Substantia nigra (tissue), 51 donors: ENCODE measurements at places on chromosomes 3 and 15.
A peak's percentile ranks its signal among the peaks of the same experiment; 100 is the strongest.

DNA sequence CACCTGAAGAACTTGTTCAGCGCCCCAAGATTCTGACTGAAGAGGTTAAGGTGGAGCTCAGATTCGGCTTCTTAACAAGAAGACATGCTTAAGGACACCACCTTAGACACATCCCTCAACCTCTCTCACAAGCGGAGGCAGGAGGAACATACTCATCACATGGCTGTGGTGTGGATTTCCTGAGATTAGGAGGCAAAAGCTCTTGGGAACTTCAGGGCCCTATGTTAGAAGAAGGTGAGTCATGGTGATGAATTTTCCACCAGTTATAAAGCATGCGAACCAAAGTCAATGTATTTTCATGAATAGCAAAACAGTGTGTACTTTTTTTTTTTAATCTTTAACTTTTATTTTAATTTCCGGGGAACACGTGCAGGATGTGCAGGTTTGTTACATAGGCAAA is 212.2 kb upstream of the SUCLG2 start:
- DNase-seq = no peak

DNA sequence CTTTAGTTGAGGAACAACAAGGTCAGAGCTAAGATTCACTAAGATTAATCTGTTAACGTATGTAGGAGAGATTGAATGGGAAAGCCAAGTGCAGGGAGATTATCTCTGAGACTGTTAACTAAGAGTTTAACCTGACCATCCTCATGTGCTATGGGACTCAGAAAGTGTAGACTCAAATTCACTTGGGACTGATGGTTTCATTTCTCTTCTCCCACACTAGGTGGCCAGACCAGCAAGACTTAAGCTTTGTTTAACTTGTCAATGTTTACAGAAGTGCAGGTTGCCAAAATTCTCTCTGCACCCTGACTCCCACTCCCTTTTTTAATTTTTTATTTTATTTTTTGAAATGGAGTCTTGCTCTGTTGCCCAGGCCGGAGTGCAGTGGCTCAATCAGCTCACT is 6.3 kb upstream of the HEXA start:
- no peak for DNase-seq

DNA sequence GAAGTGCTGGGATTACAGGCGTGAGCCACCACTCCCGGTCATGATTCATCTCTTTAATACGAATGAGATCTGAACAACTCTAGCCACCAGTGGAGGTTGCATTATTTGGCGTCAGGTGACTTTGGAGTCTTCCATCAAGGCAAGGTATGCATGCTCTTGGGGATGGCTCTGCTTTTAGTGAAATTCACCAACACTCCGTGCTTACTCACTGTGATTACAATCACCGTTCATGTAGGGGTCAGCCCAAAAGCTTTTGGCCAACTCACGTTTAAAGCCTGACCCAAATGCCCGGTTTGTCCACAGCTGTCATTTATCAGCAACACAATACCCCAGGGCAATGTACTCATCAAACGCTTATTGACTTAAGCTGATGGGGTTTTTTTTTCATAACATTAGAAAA is 155.4 kb downstream of the PDZRN3 start:
- DNase-seq = no peak

DNA sequence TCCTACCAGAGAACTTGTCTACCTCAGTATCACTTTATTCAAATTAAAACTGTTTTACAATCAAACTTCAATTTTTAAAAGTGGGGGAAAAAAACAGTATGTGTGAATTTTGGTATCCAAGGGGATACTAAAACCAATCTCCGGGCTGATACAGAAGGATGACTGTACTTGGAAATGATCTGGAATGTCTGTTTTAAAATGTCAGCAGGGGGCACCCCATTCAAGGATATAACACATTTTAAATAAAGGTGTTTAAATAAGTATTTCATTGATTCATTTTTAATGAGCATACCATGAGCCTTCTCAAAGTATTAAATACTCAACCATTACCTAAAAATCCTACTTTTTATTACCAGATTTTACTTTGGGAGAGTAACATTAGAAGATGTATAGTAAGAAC is 67.9 kb downstream of the ULK4 start:
- no peak for DNase-seq

DNA sequence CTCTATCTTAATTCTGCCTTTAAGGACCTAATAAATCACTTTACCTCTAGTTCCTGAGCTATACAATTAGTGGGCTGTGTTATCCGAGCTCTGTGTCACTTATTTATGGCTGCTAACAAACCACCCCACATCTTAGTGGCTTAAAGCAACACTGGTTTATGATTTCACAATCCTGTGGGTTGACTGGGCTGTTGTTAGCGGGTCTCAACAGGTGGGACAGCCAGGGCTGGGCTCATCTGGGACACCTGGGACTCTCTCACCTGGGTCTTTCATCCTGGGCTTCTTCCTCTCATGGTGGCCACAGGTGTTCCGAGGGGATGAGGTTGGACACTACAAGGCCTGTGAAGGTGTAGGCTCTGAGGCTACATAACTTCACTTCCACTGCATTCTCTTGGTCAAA is 35.8 kb upstream of the CHST2 start:
- no peak for DNase-seq

GRCh38 chr3:120338517-120338916 is 10.6 kb downstream of the LRRC58 start:
- DNase-seq = no peak

- DNase-seq = no peak
Measured at GRCh38 chr3:40187945-40188344, 121.6 kb upstream of the EIF1B start.

GRCh38 chr3:9917820-9918219 is 922 bp downstream of the IL17RC start:
- DNase-seq = no peak

DNA sequence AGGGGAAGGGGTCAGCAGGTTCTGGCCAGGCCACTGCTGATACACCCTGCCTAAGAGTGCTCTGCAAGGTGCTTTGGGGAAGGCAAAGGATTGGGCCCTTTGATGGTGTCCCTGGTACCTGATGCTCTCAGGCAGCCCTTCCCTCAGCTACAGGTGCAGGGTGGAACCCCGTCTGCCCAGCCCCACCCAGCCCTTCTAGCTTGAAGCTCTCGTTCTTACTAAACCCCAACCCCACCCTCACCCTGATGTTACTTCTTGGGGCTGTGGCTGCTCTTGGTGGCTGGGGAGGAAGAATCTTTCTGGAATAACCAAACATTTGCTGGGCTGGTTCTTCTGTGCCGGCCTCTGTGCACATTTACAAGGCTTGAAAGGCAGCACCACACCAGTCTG is 6.4 kb downstream of the GNAI2 start:
- DNase-seq = no peak

DNA sequence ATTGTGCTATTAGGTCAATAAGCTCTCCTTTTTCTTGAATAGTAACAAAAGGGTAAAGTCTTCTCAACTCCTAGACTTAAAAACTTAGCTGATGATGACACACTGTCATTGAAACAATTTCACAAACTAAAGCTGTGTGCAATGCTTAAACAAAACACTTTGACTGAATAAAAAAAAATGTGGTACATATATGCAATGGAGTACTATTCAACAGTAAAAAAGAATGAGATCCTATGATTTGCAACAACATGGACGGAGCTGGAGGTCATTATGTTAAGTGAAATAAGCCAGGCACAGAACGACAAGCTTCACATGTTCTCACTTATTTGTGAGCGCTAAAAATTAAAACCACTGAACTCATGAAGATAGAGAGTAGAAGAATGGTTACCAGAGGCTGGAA is 231.9 kb upstream of the UBE2E1 start:
- DNase-seq = no peak

GRCh38 chr3:193564012-193564411 is 9.3 kb upstream of the ATP13A4 start:
- DNase-seq = peak; percentile 7

GRCh38 chr3:4355401-4356219 is 52.4 kb downstream of the SETMAR start:
- DNase-seq = no peak

DNA sequence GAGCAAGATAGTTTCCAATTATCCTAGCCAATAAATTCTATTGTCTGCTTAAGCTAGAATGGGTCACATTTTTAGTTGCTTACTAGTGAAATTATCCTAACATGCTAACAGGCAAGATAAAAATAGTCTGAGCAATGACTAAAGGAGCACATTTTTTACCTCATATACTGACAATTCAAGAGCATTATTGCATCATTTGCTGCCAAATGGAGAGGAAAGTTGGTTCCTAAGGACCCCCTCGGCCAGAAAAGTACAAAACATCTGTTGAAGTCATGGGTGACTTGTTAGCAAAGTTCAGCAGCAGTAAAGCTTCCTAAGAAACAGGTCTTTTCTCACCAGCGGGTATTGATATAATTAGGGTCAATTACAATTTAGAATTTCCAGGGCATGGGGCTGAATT is 1001.0 kb downstream of the FHIT start:
- no peak for DNase-seq

DNA sequence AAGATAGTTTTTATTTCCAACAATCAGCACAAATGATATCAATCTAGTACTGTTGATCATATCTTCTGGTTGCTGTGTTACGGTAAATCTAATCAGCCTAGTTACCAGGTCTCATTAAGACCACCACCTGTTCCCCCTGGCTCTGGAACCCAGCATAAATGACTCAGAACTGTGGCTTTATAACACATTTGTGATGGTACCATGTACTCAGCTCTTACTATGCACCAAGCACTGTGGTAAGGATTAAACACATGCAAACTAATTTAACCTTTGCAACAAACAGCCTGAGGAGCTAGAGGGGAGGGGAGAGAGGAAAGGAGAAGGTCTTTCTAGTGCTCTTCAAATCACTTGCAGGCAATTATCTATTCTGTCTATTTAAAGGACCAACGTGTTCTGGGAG is 173.9 kb upstream of the LMCD1 start:
- no peak for DNase-seq

GRCh38 chr15:88834211-88834812 is 31.1 kb downstream of the ACAN start:
- peak; percentile 41 for DNase-seq

- DNase-seq = no peak
Measured at GRCh38 chr3:135106445-135106844, 311.4 kb downstream of the EPHB1 start.

DNA sequence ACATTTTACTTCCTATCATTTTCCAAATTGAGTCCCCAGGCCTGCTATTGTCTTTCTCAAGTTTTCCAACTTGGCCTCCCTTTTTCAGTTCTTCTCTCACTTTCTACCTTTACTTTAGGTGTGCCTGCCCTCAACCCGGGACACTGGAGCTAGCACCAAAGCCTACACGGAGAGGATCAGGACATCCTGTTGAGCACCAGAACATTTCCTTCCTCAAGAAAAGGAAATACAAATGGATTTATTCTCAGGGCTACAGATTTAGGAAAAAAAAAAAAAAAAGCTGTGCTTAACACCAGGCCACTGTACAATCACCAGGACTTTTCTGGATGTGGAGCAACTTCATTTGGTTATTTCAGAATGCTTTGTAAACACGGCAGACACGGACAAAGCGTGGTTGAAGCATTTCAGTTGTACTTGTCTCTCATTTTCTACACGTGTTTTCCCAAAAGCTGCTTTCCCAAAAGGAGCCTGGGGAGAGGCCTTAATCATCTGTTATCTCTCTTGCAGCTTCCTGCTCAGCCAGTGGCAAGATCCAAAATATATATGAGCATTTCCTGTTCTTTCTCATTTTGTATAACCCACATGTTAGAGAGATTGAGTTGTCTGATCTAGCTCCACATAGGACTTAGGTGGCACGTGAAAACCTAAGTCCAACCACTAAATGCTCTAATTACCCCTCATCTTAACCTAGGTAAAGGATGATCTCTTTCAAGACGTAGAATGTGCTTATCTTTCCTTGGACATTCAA is 15.5 kb upstream of the ATP1B3 start:
- DNase-seq = no peak

DNA sequence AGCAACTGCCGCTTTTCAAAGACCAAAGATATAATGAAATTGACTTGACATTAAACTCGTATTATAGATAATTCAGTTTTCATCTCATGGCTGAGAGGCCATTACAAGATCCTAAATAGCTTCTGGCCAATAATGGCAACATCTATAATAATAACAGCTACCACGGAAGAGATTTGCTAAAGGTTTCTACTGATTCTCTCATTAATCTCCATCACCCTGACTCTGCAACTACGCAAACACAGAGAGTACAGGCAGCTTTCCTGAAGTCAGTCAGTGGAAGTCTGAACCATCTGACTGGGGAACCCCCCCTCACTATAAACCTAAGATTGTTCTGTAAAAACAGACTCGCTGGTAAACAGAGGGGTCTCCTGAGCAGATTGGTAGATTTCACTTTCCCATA is 257.1 kb downstream of the MAGI1 start:
- DNase-seq = no peak

DNA sequence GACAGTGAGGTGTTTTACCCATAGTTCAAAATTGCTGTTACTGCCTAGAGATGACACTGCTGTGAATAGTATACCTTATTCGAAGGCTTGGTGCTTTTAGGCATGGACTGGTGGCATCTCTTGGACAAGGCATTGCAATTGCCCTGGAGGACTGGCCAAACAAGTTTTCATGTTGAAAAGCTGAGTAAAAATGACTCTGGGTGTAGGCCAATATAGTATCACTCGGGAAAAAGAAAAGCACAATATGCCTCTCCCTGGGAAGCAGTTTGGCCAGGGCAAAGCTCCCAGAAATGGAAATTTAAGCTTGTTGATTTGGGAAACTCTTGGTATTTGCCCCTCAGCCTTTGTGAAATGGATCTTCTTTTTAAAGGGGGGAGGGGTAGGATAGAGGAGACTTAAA is 54.8 kb downstream of the ZNF609 start:
- no peak for DNase-seq

DNA sequence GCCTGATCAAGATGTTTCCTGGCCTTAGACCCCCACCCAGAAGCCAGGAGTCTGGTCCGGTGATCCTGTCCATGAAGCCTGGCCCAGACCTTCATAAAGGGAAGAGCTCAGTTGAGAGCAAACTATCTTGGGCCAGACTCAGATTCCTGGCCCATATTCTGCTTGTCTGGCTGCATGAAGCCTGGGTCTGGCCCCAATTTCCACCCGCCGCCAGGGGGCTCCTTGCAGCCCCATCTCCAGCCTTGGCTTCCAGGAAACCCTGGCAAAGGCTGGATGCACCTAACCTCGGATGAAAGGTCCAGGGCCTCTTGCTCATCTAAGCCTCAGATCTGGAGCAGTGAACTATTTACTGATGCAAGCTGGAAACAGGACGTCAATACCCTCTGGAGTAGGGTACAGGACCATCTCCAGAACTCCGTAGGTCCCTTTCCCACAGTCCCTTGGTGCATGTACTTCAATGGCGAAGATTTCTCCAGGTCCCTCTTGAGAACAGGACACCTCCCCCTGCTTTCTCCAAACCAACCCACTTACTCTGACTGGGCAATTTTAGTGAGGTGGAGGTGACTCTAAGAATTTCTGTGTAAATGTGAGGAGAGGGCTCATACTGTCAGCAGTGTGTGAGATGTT is 5.6 kb downstream of the FOXL2 start:
- no peak for DNase-seq

DNA sequence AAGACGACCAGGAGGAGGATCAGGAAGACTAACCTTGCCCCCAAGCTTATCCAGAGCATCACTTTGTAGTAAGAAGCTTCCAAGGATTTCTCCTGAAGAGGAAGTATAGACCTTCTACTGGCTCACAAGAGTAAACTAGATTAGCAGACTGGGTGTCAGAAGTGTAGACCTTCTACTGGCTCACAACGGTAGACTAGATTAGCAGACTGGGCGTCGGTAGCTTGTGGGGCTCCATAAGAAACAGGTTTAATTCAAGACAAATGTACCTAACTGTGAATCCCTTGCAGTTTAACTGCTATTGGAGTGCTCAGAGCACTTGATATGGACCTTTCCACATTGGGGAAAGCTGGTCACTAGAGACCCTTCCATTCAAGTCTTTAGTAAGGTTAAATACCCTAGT is 12.9 kb downstream of the FBXO40 start:
- DNase-seq = no peak
